NCI-H146 (cell line): ENCODE measurements at places on chromosomes 3 and 15.

DNA sequence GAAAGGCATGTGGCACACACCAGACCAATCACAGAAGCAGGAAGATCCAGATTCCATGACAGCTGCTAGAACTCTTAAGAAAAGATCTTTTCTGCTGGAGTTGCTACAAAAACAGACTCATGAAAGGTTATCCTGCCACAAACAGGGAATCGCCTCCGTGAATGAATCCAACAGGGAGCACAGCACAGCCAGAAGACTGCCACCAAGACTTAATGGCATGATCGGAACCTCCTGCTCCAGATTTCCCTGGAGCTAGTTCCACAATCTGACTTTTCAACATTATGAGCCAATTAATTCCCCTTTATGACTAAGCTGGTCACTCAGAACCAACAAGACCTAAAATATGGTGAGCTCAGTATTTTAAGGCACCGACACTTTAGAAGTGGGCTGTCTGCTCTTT is 232.5 kb downstream of the FOXP1 start:
- no peak for DNase-seq

DNA sequence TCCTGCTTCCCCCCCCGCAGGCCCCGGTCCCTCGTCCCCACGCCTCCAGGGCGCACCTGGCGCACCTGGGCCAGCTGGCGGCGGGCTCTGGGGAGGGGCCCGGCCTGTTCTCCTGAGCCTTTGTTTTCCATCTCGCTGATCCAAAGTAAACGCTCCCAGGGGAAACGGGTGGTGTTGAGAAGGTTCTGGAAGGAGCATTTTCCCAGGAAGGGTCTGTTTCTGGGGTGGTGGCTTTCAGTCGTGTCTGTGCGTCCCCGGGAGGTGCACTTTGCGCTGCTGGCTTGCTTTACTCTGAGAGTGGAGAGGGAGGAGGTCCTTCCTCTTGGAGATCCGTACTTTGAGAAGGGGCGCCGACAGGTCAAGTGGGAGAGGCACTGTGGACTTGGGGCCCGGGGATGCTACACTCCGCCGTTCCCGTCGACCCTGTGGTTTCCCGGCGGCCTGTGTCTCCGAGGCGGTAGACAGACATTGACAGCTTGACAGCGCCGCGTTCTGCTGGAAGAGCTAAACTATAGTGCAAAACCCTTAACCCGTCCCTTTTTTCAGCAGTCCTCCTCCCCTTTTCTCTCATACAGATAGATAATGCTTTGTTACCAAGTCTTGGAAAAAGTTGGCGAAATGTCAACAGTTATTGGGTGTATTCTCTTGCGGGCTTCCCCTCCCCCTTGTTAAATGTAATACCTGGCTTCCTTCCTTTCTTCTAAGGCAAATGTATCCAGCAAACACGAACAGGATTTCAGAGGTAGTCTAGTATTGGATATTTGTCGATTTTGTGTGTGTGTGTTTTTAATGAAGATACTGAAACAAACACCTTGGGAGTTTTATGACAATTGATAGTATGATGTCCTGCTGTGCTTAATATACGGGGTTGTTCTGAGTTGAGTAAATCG is 6.5 kb downstream of the TPM1 start:
- peak; percentile 59 for DNase-seq

GRCh38 chr3:188021502-188022040 is 132.4 kb upstream of the LPP start:
- DNase-seq, result no peak

DNA sequence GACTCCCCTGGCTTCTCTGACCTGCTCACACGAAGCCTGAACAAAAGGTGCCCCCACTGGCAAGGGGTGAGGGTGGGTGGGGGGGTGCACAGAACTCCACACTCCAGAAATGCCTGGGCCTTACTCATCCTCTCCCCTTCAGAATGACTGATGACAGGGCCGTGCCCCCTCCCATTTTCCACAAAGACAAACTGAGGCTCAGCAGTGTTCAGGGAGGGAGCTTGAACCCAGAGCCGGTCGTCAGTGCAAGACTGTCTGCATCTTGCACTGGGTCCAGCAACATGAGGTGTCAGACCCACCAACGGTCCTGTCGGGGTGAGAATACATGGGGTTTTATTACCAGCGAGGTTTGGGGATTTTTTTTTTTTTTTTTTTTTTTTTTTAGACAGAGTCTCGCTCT is 15.3 kb downstream of the IGDCC3 start:
- no peak for DNase-seq

GRCh38 chr3:129360171-129360611 is 68.2 kb downstream of the EFCAB12 start:
- DNase-seq, result peak; percentile 29

DNA sequence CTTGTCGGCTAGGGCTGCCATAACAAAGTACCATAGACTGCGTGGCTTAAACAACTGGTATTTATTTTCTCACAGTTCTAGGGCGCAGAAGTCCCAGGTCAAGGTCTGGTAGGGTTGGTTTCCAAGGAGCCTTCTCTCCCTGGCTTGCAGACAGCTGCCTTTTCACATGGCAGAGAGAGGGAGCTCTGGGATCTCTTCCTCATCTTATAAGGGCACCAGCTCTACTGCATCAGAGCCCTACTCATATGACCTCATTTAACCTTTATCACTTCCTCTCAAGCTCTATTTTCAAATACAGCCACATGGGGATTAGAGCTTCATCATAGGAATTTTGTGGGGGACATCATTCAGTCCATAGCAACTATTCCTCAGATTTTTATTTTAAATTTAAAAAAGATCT is 17.6 kb upstream of the PAQR9 start:
- DNase-seq, result no peak
